ENCODE measurements at places on chromosomes 4 and X.
A peak's percentile ranks its signal among the peaks of the same experiment; 100 is the strongest.

DNA sequence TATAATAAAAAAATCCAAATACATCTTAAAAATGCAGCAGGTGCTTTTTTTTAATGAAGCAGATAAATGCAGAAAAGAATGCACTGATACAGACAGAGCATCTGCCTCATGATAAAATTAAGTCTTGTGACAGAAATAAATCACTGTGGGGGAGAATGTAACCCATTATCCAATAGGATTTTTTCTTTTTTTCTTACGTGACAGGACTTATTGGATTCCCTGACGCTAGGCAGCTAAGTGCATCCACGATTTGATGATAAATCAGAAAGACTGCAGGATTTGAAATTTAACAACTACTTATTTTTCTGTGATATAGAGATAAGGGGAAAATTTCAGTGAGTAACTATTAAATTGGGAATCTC, 110.6 kb upstream of the PPARGC1A start:
- no peak for DNase-seq

DNA sequence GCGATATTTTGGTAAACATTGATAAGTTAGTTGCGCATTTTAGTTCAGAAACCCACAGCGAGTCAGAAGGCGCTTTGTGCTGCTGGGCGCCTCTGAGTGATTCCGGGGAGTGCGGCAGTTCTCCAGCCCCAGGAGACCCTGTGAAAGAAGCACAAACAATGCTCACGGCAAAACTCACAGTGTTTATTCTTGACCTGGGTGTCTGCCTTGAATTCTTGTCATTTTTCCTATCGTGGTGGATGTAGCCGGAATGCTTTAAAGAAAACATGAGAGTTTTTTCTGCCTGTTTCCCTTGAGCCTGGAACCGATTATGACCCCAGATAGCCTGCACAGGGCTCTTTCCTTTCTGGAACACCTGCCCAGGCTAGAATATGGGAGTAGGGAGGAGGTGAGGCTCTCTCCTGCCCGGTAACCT, 6.7 kb downstream of the TBL1X start:
- no peak for DNase-seq

GRCh38 chrX:136635235-136635634, 12.7 kb upstream of the CD40LG start:
- DNase-seq, result no peak

DNA sequence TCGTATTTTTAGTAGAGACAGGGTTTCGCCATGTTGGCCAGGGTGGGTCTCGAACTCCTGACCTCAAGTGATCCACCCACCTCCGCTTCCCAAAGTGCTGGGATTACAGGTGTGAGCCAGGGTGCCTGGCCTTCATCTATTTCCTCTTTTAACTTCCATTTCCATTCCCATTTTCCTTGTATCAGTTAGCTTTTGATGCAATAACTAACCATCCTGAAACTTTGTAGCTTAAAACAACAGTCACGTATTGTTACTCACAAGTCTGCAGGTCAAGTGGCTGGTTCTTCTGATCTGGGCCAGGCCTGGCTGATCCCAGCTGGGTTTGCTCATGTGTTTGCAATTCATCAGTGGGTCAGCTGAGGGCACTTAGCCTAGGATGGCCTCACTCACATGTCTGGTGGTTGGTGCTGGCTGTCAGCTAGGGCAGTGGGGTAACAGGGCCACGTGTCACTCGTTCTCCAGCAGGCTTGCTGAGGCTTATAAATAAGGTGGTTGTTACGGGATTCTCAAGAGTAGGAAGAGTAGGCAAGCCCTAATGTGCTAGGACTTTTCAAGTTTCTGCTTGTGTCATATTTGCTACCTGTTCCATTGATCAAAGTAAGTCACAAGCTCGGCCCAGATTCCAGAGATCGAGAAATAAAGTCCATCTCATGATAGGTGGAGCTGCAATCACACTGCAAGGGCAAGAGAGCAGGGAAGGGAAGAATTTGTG, 88.2 kb downstream of the SOWAHB start:
- DNase-seq, result no peak

- DNase-seq, result no peak
Observed at GRCh38 chr4:101104312-101105052, 242.8 kb downstream of the PPP3CA start.

- no peak for DNase-seq
Observed at GRCh38 chr4:108141213-108141950, 27.4 kb downstream of the LEF1 start.

- DNase-seq, result no peak
Observed at GRCh38 chr4:110611968-110612447, 10.9 kb downstream of the PITX2 start.

DNA sequence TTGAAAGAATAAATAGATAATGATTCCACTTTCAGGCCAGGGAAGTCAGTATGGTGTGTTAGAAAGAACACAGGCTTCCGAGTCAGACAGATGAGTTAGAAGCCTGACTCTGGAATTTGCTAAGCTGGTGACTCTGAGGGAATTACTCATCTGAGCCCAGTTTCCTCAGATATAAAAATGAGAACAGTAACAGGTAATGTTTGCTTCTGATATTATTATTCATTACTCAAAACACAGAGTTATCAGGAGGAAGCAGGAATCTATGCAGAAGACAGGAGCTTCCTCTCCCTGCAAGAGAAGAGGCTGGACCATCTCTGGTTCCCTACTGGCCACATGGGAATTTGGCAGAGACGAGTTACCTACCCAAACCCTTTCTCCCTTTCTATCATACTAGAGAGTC, 163.1 kb downstream of the EVC2 start:
- no peak for DNase-seq

DNA sequence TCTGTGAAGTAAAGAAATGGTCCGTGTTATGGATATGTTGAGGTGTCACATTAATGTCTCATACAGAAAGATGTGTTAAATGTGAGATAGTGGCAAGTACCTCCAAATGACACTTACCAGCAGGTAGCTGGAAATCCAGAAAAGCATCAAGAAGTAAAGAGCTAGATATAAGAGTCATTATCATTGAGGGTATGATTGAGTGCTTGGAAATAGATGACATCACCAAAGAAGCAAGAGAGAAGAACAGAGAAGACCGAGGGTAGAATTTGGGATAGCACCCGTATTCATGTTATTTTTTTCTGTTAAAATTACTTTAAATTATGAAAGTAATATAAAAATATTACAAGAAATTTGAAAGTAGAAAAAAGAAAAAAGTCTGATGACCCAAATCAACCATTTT, 15.7 kb upstream of the EDA start:
- DNase-seq, result no peak

DNA sequence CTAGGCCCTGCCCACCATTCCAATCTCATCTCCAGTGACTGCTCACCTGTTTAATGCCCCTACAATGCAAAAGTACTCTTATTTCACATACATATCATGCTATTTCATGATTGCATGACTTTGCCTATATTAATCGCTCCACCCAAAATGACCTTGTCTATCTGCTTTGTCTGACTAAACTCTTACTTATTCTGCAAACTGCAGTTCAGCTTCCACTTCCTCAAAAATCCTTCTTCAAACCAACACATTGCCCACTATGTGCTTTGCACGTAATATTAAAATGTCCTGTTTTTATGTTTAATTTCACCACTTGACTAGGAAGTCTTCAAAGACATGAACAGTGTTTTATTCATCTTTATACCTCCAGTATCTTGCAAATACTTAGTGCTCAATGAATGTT, 229.6 kb downstream of the OPHN1 start:
- DNase-seq, result no peak

DNA sequence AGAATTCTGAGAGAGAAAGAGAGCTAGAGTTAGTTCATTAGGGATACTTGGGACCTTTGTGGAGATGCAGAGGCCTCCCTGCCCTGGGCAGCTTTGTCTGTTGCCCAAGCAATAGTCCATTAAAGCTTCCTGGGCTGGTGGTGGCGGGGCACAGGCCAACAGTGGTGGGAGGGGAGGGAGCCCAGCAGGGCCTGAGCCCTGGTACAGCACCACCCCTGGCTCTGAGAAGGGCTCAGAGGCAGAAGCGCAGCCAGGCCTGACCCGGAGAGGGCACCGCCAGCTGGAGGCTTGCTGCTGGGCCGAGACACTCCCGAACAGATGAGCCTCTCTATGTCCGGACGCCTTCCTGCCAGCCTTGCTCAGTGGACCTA, 65.3 kb downstream of the EFNB1 start:
- peak; percentile 25 for DNase-seq

GRCh38 chr4:80156410-80156809, 40.9 kb upstream of the PRDM8 start:
- DNase-seq, result no peak
